H1 (cell line): ENCODE measurements at places on chromosomes 12 and 14. TPM values are rescaled to one million over a fixed set of nuclear protein-coding genes. Genes with fewer than 3 reads are reported as not detected.

Gene HOXC11
- not detected in 2 replicates for total RNA-seq

DNA sequence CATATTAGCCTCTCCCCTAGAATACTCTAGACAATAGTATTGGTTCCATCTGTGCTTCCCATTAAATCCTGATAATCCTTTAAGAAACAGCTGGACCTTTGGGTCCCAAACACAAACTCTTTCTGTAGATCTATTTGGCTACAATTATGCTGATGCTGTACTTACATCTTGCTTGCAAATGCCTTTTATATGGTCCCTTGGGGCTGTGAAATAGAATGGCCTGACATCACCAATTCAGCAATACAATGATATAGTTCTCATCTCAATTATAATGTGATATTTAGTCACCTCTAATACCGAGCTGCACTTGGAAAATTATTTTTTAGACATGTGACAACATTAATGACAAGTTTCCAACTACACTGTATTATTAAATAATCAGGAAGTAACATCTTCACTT lies 261.5 kb downstream of the SOX5 start:
- no peak for DNase-seq

DNA sequence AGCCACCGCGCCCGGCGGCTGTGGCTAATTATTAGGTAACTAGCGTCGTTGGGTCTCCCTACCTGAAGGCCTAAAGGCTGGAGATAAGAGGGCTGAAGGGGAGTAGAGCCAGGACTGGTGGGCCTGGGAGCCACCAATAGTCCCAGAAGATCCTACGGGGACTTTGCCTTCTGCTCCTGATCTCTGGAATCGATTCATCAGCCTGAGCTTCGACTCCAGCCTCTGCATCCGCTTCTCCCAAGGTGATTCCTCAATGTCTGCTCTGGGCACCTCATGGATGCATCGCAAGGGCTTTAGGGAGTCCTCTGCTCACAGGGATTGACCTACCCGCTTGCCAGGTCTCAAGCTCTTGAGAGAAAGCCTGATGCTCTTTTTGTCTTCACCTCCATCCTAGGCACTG lies 14.7 kb upstream of the KDM2B start:
- no peak for DNase-seq

GRCh38 chr12:113190761-113191160 lies 5.2 kb downstream of the RITA1 start:
- DNase-seq = no peak

DNA sequence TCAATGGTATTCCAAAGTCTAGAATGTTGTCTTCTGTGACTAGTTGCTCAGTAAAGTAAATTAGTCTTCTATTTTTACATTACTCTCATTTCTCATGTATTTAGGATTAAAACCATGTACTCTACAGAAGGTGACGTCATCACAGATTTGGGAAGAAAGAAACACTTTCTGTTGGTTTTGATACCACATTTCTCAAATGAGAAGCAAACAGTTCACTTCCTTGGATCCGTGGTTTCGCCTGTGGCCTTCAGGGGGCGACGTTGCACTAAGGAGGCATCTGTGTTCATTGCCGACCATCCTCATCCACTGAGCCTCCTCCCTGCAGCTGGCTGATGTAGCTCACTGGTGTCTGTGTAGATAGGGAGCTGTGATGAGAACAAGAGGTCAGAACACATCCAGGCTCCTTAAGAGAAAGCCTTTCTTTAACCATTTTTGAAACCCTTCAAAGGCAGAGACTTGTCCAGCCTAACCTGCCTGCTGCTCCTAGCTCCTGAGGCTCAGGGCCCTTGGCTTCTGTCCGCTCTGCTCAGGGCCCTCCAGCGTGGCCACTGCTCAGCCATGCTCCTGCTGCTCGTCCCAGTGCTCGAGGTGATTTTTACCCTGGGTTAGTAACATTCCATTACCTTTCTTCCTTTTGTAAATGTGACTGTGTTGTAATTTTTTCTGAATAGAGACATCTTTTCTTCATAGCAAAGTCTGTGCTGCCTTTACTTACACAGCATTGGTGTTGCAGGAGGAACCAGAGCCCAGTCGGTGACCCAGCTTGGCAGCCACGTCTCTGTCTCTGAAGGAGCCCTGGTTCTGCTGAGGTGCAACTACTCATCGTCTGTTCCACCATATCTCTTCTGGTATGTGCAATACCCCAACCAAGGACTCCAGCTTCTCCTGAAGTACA lies 220.6 kb upstream of the OR4E1 start:
- peak; percentile 66 for DNase-seq

DNA sequence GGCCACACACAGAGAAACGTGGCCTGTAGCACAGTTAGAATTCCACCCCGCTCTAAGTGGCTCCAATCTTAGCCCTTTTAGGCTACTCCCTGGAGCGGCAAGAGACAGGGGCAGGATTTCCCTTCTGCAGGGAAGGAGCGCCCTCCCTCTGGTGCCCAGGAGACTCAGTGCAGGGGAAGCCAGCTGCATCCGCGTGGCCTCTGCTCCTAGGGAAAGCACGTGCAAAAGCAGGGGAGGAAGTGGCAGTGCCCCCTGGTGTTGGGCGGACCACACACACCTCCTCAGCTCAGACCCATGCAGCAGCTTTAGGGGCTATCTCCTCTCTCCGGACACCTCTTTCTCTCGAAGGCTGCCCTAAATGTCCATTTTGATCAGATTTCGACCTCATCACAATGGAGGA lies 50.0 kb downstream of the SPRING1 start:
- peak; percentile 92 for DNase-seq

GRCh38 chr12:65259501-65259900 lies 19.0 kb upstream of the MSRB3 start:
- no peak for DNase-seq

DNA sequence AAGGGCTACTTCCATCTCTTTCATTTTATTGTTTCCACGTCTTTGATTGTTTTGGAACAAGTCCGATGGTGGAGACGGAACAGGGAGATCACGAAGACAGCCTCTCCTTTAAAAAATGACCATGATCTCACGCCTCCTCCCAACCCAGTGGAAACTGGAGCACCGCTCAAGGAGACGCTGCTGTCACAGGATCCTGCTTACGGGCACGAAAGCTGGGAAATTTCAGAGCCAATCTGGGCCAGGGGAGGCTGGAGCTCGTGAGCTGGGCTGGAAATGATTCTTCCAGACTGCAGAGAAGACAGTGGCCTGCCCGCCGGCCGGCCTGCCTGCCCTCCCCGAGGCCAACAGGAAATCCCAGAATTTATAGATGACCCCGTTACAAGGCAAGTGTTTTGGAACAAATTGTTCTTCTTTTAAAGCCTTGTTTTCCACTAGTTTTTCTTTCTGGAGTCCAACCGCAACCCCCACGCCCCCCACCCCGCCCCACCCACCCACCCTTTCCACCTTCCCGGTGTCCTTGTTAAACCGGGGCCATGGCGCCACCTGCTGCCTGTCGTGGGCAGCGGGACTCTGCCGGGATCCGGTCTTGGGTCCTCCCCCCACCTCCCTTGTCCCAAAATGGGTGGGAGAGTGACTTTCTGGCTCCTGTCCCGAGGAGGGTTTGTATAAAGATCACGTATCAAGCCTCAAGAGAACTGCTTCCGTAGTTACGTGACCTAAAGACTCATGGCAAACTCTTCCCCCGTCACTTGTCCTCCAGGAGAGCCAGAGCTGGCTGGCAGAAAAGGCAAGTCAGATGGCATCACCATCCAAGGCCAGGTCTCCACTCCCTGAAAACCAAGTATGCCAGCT lies 40.3 kb downstream of the MAP1LC3B2 start:
- DNase-seq = no peak

DNA sequence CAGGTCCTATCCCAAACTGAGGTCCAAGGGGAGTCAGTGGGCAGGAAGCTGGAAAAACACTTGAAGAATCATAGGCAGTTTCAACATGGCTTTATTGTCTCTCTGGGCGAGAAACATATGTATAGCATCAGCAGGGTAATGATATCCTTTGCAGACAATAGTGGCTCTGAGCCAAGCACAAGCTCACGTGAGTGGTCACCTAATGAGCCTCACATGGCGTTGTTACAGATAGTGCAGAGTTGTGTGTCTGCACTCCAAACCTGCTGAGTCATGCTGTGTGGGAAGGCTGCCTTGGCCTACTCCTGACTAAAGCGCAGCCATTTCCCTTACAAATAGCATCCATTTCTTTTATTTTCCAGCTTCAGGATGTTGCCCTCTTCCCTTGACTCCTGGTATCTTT lies 105.2 kb upstream of the SYT1 start:
- DNase-seq = no peak

DNA sequence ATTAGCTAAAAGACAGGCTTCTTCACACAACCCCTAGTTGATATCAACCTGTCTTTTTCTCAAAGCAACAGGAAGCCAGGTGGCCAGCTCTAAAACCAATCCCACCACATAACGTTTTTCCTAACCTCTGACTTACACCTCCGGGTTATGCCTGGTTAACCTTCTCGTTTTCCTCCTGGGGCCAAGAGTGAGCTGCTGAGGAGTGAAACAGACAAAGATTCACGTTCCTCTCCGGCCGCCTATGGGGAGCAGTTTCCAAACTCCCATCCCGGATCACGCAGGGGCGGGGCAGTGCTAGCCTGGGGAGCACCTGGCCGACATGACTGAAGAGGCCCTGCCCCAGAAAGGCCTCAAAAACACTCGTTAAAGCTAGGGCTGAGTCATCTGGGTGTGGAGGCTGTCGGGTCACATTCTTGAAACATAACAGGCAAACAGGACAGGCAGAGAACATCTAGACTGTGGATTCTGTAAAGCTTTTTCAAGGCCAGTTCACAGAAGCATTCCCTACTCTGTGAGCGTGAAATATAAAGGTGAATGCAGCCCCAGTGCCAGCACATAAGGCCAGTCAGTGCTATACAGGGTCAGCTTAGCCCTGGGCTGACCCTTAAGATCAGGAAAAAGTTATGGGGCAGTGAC lies 25.9 kb upstream of the LGALS3 start:
- DNase-seq = peak; percentile 81

Gene KRT83
- not detected in 2 replicates for total RNA-seq

GRCh38 chr12:63308671-63309070 lies 157.7 kb upstream of the AVPR1A start:
- no peak for DNase-seq

GRCh38 chr14:36449903-36450302 lies 70.1 kb downstream of the NKX2-1 start:
- no peak for DNase-seq

Gene AICDA
- total RNA-seq = not detected in 2 replicates

Gene OR6C2
- total RNA-seq = not detected in 2 replicates

DNA sequence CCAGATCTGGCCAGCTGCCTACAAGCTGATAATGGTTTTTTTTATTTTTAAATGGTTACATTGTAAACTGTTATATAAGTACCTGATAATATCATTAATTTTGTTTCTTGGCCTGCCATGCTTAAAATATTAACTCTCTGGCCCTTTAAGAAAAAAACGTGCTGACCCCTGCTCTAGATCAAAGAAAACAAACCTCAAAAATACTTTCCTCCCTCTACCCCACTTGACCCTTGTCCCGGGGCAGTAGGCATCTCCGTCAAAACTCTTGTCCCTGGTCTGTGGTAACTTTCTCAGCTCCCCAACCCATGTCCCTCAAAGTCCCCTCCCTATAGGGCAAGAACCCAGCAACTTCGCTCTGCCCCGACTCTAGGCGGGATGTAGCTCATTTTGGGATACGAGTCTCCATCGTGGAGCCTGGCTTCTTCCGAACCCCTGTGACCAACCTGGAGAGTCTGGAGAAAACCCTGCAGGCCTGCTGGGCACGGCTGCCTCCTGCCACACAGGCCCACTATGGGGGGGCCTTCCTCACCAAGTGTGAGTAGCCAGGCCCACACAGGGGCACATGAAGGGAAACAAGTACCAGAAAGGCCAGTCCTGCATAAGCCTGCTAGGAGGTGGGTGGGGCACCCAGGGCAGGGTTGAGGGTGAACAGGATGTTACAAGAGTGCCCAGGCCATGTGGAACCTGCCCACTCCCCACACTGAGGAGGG lies 3.5 kb downstream of the RDH5 start:
- no peak for DNase-seq

DNA sequence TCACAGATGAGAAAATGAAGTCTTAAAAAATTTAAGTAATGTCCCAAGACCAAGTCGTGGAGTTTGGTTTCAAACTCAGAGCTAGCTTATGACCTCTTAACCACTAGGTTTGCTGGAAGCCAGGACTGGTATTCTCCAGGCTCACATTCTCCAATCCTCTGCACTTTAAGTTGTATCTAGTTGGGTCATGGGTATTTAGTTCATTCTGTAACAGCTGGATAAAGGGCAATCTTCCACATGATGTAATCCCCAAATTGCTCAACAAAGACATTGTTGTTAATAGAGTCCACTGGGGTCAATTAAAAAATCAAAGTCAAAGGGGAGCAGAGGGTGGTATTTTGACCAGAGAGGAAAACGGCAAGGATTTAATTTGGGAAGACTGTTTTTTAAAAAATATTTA lies 17.8 kb upstream of the GAS2L3 start:
- DNase-seq = no peak

GRCh38 chr12:6550294-6551062 lies 5.4 kb downstream of the IFFO1 start:
- no peak for DNase-seq

DNA sequence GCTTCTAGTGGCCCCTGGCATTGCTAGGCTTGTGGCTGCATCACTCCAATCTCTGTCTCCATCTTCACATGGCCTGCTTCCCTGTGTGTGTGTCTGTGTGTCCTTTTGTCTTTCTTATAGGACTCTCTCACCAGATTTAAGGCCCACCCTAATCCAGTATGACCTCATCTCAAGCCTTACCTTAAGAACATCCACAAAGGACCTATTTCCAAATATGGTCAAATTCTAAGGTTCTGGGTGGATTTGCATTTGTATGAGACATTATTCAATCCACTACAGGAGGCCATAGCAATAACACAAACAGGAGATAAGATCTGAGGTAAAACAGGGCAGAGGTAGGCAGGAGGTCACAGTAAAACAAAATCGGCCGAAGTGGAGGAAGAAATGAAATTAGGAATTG lies 375.9 kb downstream of the BTG1 start:
- DNase-seq = no peak

DNA sequence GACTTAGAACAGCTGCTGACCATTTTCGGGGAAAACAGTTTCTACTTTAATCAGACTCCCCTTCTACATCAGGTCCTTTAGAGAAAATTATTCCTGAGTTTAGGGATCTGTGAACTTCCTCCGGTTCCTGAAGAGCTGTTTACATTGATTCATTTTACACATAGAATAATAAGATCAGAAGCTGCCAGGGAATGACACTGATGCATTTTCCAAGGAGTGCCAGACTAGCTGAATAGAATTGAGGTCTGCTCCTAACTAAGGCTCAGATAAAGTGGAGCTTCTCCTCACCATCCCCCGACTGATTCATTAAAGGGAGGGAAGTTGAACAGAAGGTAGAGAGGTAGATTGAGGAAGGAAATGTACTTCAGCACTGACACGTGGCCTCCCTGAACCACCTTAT lies 41.9 kb upstream of the PSMA6 start:
- DNase-seq = no peak

Gene BHLHE41
- 1.6 and 3.4 TPM in 2 replicates for total RNA-seq

DNA sequence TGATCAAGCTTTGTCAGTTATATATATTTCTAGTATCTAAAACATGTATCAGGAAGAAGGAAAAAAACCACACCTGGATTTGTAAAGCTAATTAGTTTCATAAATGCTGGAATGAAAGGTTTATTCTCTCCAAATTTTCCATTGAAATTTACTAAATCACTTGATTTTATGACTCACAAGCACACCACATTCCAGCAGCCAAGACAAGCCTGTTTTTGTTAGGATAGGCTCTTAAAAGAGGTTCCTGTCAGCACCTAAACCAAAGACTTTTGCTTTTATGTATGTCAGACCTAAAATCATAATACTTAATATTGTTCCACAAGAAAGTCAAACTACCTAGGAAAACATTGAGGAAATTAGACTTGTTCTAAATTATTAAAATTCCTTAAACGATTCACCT lies 85.3 kb upstream of the PAWR start:
- no peak for DNase-seq
